Natural killer cell treated with Interleukin-12 subunit alpha and Interleukin-12 subunit beta and Interleukin-15 and Interleukin-18, amount 100 ng/mL, for 72 hours (primary cell): ENCODE measurements at places on chromosomes 2 and 18.
A peak's percentile ranks its signal among the peaks of the same experiment; 100 is the strongest.

DNA sequence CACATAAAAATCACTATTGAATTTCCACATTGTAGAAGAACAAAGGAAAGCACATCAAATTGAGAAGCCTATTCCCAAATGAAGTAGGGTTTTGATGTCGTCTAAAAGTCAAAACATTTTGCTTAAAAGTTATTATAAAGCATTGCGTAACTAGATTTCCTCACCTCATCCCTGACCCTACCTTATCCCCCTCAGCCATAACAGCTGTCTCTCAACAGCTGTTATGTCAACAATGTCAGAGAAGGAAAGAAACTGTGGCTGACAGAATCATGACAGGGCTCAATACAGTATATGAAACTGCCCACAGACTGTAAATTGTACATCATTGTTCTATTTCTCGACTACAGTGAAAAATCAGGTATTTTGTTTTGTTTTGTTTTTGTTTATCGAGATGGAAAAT, 63.0 kb upstream of the ACVR1C start:
- H3K27ac ChIP-seq = no peak overlapping the region
- H3K4me3 ChIP-seq = no peak overlapping the region
- peaks cover 11% of the 10 kb centered on the region for H3K27me3 ChIP-seq
- no peaks in the 10 kb centered on the region for H3K4me1 ChIP-seq

DNA sequence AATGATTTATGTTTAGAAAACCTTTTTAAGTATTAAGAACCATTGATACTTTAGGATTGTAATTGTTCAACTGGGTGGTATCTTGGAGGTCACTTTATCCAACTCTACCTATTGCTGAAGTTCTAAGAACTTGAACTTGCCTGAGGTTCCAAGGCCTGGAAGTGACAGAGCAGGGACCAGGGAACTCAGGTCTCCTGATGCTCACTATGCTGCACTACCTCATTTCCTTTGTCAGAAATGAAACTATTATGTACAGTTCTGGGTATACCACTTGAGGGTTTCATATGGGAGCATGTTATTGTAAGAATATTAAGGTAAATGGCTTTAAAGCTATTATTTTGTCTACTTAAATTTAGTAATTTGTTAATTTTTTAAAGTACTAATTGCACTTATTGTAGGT, 3.0 kb downstream of the MBD5 start:
- H3K36me3 ChIP-seq = no peaks in the 10 kb centered on the region
- H3K4me1 ChIP-seq = peaks cover 28% of the 10 kb centered on the region
- H3K4me3 ChIP-seq = peak overlapping the region; percentile 96
- no peak for DNase-seq

GRCh38 chr2:45652090-45653031, 886 bp downstream of the PRKCE start:
- DNase-seq = no peak
- peak overlapping the region; percentile 68 for H3K27ac ChIP-seq
- no peaks in the 10 kb centered on the region for H3K27me3 ChIP-seq
- H3K4me1 ChIP-seq = peaks cover 35% of the 10 kb centered on the region
- peaks cover 6% of the 10 kb centered on the region for H3K36me3 ChIP-seq

DNA sequence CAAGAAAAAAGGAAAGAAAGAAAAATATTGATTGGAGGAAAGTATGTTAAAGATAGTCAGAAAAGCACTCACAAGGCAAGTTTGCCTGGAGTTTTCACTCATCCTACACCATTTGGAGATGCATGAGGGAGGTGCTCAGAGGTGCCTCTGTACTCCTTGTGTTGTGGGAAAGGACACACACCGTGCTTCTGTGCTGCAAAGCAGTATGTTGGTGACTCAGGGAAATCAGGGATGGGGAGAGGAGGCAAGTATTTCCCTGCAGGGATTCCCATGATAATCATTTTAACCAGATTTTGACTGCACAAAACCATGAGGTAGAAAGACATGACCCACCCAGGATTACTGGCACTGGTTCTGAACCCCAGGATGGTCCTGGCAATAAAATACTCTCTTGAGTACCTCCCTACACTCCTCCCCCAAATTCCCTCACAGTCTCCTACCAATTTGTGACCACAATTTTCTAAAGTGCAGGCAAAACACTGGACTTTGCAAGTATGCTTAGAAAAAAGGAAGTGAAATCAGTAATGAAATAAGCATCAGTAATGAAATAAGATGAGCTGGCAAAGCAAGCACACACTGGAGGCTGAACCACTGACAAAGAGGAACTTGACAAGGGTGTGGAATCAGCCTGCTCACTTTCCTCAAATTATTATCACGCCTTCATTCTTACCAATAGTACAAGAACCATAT, 155.5 kb upstream of the ACVR2A start:
- H3K36me3 ChIP-seq = no peaks in the 10 kb centered on the region
- no peak overlapping the region for H3K4me3 ChIP-seq
- H3K27ac ChIP-seq = no peak overlapping the region

DNA sequence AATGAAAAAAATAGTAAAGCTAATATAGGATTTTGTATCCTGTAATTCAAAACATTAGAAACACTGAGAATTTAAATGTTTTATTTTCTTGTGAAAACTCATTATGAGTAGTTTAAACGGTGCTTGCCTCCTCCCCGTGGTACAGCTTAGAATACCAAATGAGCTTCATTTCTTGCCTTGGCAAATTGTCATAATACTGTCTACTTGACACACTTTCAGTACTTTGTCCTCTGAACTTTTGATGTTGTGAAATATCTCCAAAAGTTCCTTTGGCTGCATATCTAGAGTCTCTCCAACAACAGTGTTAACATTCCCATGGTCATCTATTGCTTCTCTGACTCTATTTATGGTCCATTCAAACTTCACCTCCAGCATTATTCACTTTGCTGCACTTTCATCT, 61.9 kb upstream of the EPB41L5 start:
- peaks cover 46% of the 10 kb centered on the region for H3K36me3 ChIP-seq
- peaks cover 30% of the 10 kb centered on the region for H3K4me1 ChIP-seq
- H3K4me3 ChIP-seq = peak overlapping the region; percentile 8
- no peaks in the 10 kb centered on the region for H3K27me3 ChIP-seq
- peak overlapping the region; percentile 51 for H3K27ac ChIP-seq

DNA sequence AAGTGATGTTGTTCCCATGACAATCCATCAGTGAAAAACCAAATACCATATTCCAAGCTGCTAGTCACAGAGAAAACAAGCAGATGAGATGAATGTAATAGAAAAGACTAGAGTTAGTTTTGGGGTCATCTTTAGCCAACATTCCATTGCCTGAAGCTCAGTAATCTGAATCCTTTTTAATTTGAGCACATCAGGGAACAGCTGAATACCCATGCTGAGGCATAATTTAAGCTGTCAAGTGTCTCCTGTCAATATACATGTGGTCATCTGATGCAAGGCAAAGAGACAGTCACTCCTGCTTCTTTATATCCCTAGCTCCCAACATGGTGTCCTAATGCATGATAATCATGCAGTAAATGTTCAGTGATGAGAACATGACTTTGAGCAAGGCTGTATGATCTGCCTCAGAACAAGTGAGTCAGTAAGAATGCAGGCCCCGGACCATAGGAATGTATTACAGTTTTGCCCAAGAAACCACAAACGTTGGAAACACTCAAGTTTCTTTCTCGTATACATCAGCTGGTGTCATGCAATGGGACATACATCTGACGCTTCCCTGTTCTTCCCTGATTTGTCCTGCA, 48.0 kb downstream of the CDK15 start:
- no peak overlapping the region for H3K27ac ChIP-seq
- no peaks in the 10 kb centered on the region for H3K36me3 ChIP-seq
- H3K4me3 ChIP-seq = no peak overlapping the region
- no peak for DNase-seq
- no peaks in the 10 kb centered on the region for H3K4me1 ChIP-seq
- H3K27me3 ChIP-seq = peaks cover 21% of the 10 kb centered on the region

- no peaks in the 10 kb centered on the region for H3K4me1 ChIP-seq
- no peak for DNase-seq
- no peak overlapping the region for H3K27ac ChIP-seq
- no peaks in the 10 kb centered on the region for H3K36me3 ChIP-seq
Measured at GRCh38 chr2:119645173-119645855, 33.7 kb upstream of the TMEM177 start.

- no peaks in the 10 kb centered on the region for H3K36me3 ChIP-seq
- H3K4me1 ChIP-seq = no peaks in the 10 kb centered on the region
- H3K27me3 ChIP-seq = peaks cover 33% of the 10 kb centered on the region
- H3K27ac ChIP-seq = no peak overlapping the region
- no peak overlapping the region for H3K4me3 ChIP-seq
- DNase-seq = no peak
Measured at GRCh38 chr2:85737481-85737880, 16.3 kb upstream of the ATOH8 start.

DNA sequence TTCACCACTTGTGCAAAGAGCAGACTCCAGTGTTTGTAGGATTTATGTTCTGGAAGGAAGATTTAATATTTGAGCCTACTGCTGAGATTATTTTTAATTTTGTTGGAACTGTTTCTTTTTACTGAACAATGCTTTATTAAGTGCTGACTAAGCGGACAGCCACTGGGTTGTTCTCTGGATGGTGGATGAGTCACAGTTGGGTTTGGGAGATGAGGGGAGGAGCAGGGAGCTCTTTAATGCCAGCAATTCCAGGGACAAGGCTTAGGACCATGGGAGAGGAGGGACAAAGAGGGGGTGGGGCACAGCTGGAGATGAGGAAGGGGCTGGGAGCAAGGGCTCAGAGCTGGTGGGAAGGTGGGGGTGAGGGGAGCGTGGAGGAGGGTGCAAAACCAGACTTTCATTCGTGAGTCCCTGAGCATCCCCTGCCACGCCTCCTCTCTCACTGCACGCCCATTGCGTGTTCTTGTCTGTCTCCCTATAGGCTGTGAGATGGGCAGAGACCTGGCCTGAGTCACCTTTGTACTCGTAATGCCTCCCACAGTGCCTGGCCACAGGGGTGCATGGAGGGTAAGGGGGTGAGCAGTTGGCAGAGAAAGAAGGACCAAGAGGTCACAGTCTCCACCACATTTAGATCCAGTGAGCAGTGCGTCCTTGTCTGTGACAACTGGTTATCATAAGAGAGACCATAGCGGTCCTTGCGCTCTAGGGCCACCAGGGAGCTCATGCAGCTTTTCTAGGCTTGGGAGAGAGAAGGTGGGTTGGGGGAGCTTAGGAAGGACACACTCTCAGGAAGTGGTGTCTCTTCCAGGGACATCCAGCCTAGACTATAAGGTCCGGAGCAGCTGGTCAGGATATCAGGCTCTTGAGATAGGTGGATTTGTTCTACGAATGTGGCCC, 18.4 kb downstream of the SLC4A3 start:
- no peak for DNase-seq
- H3K27ac ChIP-seq = no peak overlapping the region
- H3K27me3 ChIP-seq = peaks cover 19% of the 10 kb centered on the region
- H3K36me3 ChIP-seq = no peaks in the 10 kb centered on the region
- no peak overlapping the region for H3K4me3 ChIP-seq
- peaks cover 6% of the 10 kb centered on the region for H3K4me1 ChIP-seq

- no peaks in the 10 kb centered on the region for H3K4me1 ChIP-seq
- H3K4me3 ChIP-seq = no peak overlapping the region
- no peak overlapping the region for H3K27ac ChIP-seq
- H3K36me3 ChIP-seq = no peaks in the 10 kb centered on the region
- no peak for DNase-seq
Measured at GRCh38 chr2:120498576-120499394, 152.8 kb downstream of the INHBB start.

DNA sequence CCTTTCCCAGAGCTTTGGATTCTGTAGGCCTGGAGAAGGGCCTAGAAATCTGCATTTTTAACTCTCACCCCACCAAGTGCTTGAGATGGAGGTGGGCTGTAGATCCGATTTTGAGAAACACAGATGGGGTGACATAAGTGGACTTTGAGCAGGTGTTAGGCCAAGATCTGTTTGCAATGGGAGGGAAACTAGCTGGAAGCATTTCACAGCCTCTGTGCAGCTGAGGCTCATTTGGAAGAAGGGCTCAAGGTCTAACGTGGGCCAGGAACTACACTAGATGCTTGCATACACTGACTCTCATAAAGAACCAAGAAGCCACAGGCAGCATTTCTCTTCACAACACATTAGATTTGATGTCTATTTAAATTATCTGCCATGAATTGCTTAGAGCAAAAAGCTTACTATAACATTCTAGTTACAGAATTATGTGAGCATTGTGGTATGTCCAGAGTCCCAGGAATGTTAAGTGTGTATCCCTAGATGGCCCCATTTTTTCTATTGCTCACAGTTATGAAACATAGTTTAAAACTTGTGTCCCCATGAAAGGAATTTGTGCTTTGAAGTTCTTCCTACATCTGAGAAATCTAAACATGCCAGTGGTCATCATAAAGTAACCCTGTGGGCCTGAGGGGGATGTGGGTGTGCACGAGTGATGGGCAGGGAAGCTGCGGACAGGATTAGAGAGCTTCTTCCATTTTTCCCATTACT, 77.2 kb downstream of the CD28 start:
- no peak overlapping the region for H3K27ac ChIP-seq
- H3K36me3 ChIP-seq = no peaks in the 10 kb centered on the region
- H3K27me3 ChIP-seq = peaks cover 3% of the 10 kb centered on the region

GRCh38 chr2:237867465-237867864, 8.0 kb downstream of the RAMP1 start:
- no peaks in the 10 kb centered on the region for H3K27me3 ChIP-seq
- H3K36me3 ChIP-seq = no peaks in the 10 kb centered on the region
- no peak for DNase-seq
- H3K4me3 ChIP-seq = no peak overlapping the region

DNA sequence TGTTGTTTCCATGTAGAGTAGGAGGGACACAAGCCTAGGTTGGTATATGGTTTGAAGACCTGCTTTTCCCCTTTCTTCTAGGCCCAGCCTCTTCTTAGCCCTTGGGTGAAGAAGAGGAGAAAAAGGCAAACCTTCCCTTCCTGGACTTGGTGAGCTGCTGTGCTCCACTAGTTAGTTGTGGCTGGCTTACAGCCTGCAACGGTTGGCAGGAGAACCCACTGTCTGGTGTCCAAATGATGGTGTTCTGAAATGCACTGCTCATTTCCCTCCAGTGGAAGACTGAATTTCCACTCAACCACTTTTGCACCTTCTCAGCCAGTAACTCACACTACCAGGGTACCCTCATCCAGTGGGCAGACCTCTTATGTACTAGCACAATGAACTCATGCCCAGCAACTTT, 824.1 kb downstream of the NRXN1 start:
- no peaks in the 10 kb centered on the region for H3K27me3 ChIP-seq
- no peaks in the 10 kb centered on the region for H3K4me1 ChIP-seq
- no peaks in the 10 kb centered on the region for H3K36me3 ChIP-seq
- H3K27ac ChIP-seq = no peak overlapping the region
- no peak for DNase-seq

DNA sequence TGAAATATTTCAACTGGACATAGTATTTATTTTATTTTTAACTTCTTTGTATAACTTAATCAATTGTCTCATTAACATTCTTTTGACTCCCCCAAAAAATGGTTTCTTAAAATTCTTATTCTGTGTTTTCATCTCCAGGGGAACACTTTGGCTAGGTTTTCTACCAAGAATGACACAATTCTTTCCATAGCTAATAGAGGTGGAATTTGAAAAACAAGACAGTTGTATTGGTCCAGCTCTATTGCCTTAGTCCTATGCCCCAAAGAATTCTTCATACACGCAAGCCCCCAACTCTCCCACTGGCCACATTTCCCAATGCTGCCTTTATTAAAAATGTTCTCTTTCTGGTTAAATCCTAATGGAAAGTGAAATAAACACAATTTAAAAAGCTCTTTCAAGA, 104.7 kb upstream of the PKDCC start:
- no peaks in the 10 kb centered on the region for H3K36me3 ChIP-seq
- peaks cover 2% of the 10 kb centered on the region for H3K4me1 ChIP-seq
- H3K27me3 ChIP-seq = peaks cover 27% of the 10 kb centered on the region
- DNase-seq = no peak

- DNase-seq = no peak
- no peaks in the 10 kb centered on the region for H3K36me3 ChIP-seq
- H3K27ac ChIP-seq = no peak overlapping the region
- peaks cover 32% of the 10 kb centered on the region for H3K27me3 ChIP-seq
- H3K4me3 ChIP-seq = no peak overlapping the region
Measured at GRCh38 chr18:51622702-51623101, 425.2 kb upstream of the MEX3C start.

GRCh38 chr2:50707196-50707595, 324.7 kb downstream of the NRXN1 start:
- no peak overlapping the region for H3K27ac ChIP-seq
- H3K4me3 ChIP-seq = no peak overlapping the region
- H3K4me1 ChIP-seq = no peaks in the 10 kb centered on the region
